ENCODE measurements at places on chromosomes 4 and X. TPM values are rescaled to one million over a fixed set of nuclear protein-coding genes. Genes with fewer than 3 reads are reported as not detected.

The NAA11 gene
- not detected for total RNA-seq

The DCAF8L2 gene
- not detected for total RNA-seq

The ZNF630 gene
- 1.5 TPM for total RNA-seq

The PABPC5 gene
- 2.0 TPM for total RNA-seq

The NAP1L2 gene
- total RNA-seq = 2.2 TPM

The SPANXD gene
- total RNA-seq = not detected

The GPRIN3 gene
- total RNA-seq = 0.51 TPM

- no peak for DNase-seq
Observed at GRCh38 chr4:184810720-184811119, 15.0 kb downstream of the ACSL1 start.

- no peak for DNase-seq
Observed at GRCh38 chr4:102599455-102599854, 98.3 kb downstream of the NFKB1 start.

DNA sequence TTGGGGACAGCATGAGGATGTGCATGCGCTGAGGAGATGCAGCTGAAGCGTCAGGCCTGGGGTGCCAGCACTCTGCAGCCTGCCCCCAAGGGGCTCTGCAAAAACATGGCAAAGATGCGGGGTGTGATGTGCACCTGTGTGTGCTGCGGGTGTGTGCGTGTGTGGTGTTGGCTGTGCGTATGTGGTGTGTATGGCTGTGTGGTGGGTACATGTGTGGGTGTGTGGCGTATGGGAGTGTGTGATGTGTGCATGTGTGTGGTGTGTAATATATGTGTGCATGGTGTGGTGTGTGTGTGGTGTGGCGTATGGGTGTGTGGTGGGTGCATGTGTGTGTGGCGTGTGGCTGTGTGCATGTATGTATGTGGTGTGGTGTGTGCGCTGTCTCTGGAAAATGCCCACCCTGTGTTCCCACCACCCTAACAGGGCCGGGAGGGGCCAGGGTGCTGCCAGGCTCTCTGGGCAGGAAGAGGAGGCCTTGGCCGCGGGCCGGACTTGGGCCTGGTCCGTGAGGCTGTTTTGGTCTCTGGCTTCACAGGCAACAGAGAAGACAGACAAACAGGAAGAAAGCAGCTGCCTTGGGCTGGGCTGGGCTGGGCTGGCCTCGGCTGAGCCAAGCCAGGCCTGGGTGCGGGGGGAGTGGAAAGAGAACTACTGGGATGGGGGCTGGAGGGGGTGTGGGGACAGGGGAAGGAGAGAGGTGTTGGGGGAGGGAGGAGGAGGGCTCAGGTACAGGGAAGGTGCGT is 1.1 kb upstream of the AVPR2 start:
- DNase-seq = no peak

DNA sequence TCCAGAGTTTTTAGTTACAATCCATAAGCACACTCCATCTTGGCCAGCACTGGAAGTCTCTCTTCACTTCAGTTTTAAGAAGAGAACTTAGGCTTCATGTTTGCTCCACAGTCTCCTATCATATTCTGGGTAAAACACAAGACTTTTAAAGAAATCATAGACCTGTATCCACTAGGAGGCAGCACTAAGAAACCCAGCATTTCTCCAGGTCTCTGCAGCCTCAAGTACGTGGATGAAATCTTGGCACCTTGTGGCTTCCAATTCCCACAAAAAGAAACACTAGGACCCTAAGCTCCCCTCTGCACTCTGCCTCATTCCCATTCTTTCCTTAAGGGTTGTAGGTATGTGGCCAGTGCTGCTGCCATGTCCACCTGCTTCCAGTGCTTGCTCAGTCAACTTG is 367.3 kb upstream of the CASK start:
- DNase-seq = no peak

DNA sequence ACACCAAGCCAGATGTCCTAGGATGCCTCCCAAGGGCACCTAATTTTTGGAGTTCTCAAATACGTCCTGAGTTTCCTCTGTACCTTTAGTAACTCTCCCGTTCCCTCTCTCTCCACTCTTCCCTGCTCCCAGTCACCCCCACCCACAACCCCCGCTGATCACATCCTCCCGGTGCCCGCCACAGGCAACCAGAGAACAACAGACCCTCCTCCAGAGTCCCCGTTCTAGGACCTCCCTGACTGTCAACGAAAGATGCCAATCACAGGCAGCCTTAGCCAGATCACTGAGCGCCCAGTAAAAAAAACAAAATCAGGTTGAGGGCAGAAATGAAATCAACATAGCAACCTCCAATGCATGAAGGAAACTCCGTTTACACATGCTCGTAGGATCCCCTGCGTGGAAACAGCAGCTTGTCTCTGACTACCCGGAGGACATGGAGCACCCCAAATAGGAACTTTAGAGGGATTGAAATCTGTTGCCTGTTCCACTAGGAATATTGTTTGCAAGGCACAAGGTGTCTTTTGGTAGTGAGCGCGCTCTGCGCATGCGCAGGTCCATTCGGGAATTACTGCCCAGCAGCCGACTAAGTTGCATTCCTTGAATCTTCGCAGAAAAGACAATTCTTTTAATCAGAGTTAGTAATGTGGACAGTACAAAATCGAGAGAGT is at the start of gene GABRB1:
Gene GABRB1, plus strand, starts transcription at position 557 of the 668 bp plus-strand sequence.
- DNase-seq = peak; percentile 52

DNA sequence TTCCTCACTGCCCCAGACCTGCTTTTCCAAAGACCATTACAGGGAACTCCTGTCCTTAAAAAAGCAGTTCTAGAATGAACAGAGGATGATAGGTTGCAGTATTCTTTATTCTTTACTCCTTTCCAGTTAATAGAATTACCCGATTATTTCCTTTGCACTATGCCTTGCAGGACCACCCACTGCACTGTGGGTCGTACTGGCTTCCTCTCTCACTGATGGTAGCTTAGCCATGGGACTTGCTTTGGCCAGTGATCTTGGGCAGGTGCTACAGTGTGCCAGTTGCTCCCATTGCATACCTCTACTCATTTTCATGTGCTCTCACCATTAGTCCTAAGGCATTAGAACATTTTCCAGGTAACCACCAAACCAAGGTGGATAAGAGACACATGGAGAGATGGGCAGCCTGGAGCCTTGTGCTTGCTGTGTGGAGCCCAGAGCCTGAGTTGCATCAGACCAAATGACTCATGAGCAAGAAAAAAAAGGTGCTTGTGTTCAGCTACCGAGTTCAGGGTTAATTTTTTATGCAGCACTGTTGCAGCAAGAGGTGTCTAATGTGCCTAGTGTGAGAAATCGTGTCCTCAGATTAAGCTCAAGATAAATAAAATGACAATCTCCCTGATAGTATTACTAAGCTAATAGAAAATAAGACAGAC is 7.6 kb upstream of the UNC5C start:
- DNase-seq = no peak

GRCh38 chrX:132411310-132411977 is 77.4 kb downstream of the MBNL3 start:
- no peak for DNase-seq

GRCh38 chr4:7546809-7547367 is 112.2 kb upstream of the PSAPL1 start:
- DNase-seq = no peak
